ENCODE measurements at places on chromosomes 1 and 21. TPM values are rescaled to one million over a fixed set of nuclear protein-coding genes. Genes with fewer than 3 reads are reported as not detected.

Gene AVPR1B
- total RNA-seq = not detected

DNA sequence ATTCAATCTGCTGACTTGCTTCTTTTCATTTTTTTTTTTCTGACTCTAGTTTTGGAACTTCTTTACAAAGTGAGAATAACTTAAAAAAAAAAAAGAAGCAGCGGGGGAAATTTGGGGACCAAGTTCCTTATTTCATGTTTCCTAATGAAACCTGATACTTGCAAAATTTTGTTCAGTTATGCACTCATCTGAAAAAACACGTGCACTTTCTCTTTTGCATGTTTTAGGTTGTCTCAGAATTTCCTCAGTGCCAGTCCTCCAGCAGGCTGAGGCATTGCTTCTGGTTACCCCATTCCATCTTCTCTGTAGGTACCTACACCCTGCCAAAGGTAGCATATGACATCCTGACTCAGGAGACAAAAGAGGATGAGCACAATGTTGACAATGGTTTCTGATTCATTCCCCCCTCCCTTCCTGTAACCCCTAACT is 299.7 kb downstream of the GRIK1 start:
- no peaks in the 10 kb centered on the region for H3K36me3 ChIP-seq
- no peaks in the 10 kb centered on the region for H3K4me1 ChIP-seq
- H3K27ac ChIP-seq = no peak overlapping the region
- DNase-seq = no peak
- H3K4me3 ChIP-seq = no peak overlapping the region
- H3K27me3 ChIP-seq = no peaks in the 10 kb centered on the region

GRCh38 chr1:109432336-109432735 is 6.1 kb upstream of the PSMA5 start:
- H3K4me3 ChIP-seq = no peak overlapping the region
- peaks cover 3% of the 10 kb centered on the region for H3K4me1 ChIP-seq

Gene ST7L
- 15.0 TPM for total RNA-seq

GRCh38 chr1:232383455-232384123 is 246.3 kb downstream of the SIPA1L2 start:
- H3K4me1 ChIP-seq = peaks cover 6% of the 10 kb centered on the region
- no peak overlapping the region for H3K27ac ChIP-seq
- no peaks in the 10 kb centered on the region for H3K36me3 ChIP-seq
- H3K4me3 ChIP-seq = no peak overlapping the region
- DNase-seq = no peak

Gene CHML
- total RNA-seq = 39.7 TPM

Measured in SJSA1 (cell line).